Peyer's patch (tissue), 4 donors: ENCODE measurements at places on chromosomes 7 and 10.

DNA sequence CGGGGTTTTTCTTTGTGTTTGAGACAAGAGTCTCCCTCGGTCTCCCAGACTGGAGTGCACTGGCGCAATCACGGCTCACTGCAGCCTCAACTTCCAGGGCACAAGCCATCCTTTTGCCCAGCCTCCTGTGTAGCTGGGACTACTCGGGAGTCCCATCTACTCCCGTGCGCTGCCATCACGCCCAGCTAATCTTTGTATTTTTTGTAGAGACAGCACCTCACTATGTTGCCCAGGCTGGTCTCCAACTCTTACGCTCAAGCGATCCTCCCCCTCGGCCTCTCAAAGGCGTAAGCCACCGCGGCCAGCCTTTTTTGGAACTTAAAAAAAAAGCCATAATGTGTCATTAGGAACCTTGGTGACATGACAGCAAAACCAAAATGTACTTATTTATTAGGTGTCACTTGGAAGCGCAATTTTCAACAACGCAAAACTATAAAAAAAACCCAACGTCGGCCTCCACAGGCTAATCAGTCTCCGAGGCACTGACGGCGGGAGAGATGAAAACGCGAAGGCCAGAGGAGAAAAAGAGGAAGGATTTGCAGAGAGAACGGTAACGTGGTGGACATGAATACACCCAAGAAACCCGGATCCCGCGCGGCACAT lies 911 bp upstream of the HNRNPH3 start:
- peak; percentile 55 for DNase-seq

GRCh38 chr7:146528581-146528980 lies 412.0 kb downstream of the CNTNAP2 start:
- DNase-seq = no peak

DNA sequence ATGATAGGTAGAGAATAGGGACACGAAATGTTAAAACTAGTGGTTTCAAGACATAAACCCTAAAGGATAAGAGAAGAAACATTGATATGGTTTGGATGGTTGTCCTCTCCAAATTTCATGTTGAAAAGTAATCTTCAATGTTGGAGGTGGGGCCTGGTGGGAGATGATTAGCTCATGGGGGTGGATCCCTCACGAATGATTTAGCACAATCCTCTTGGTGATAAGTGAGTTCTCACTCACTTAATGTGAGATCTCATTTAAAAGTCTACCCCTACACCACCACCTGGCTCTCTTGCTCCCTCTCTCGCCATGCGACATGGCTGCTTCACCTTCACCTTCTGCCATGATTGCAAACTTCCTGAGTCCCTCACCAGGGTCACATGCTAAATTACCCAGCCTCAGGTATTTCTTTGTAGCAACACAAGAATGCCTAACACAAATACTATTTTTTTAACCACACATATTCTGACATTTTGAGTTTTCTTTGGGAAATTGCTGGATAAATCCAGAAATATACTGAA lies 242.4 kb upstream of the PHF14 start:
- no peak for DNase-seq

DNA sequence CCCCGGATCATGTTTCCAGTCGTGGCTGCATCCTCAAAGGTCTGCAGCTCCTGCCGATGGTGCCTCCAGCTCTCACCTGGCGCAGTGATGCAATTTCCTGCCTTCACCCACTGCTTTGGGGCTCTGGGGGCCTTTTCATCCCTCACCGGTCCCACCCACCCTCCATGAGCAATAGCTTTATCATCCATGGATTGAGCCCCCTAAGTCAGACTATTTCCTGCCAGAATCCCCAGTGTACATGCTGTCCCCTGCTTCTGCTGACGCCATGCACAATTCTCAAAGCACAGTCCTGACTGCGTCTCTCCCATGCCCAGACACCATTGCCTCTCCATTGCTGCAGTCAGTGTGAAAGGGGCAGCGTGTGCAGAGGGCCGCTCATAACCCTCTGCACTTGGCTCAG lies 49.7 kb downstream of the FAM241B start:
- DNase-seq = no peak

GRCh38 chr10:43322769-43323168 lies 48.7 kb upstream of the FXYD4 start:
- peak; percentile 95 for DNase-seq

DNA sequence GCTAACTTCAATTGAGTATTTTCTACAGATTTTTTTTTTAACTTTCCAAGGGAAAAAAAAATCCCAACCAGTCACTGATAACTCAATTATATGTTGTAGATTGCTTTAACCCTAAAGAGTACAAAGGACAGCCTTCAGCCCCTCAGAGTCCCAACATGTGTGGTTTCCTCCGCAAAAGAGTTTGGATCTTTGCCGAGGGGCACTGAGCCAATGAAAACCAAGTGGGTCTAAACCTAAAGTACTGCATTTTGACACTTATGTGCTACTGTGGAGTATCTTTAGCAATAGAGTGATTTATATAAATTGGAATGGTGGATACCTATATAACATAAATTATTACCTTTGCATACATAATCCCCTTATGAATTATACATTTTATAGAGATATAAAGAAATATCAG lies 91.5 kb downstream of the SEMA3D start:
- DNase-seq = no peak

DNA sequence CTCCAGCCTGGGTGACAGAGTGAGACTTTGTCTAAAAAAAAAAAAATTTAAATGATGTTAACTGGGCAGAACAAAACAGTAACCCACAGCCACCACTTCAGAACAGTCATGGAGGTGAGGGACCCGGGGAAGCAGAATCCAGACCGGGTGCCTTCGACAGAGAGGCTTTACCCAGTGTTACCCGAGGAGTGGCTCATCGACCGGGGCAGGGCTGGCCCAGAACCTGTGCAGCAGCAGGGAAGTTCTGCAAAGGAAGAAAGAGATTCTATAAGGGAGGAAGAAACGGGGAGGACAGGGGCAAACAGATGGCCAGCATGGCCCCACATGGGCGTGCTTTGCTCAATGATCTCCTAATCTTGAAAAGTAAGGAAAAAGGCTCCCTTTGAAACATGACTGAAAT lies 26.0 kb upstream of the UBE3C start:
- no peak for DNase-seq

DNA sequence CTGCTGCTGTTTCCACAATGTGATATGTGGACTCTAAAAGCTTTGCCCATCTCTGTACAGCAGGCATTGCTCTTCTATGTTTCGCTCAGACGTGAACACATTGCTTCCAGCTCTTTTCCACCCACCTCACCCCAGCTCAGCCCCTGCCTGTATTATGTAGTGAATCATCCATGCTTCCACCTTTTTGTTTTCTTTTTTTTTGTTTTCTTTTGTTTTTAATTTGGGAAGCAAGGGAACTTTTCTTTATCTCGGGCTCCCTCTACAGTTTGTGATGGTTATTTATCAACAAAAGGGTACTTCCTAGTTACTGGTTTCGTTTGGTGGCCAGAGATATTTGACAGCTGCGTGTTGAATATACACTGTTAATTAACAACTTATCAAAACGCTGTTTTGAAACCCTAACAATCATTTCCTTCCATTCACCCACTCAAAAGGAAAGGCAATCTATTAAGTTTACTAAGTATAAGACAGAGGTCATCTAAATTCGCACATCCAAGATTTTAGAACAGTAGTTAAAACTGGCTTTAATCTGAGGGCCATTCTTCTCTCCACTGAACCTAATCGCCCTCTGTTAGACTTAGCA lies 127.9 kb upstream of the STK17A start:
- DNase-seq = no peak

- no peak for DNase-seq
These were observed 61.6 kb downstream of the ENO4 start for GRCh38 chr10:116910910-116911309.

- no peak for DNase-seq
These were observed 197.9 kb downstream of the HDAC9 start for GRCh38 chr7:18693406-18693805.

- DNase-seq = no peak
These were observed 148.3 kb upstream of the GPR26 start for GRCh38 chr10:123517901-123518300.
